Body of pancreas (tissue), 4 donors: ENCODE measurements at places on chromosomes 4 and X. TPM values are rescaled to one million over a fixed set of nuclear protein-coding genes. Genes with fewer than 3 reads are reported as not detected.
A peak's percentile ranks its signal among the peaks of the same experiment; 100 is the strongest.

RAB41 gene
- not detected for total RNA-seq

GRCh38 chr4:129545599-129546278 is 449.8 kb downstream of the C4orf33 start:
- H3K27ac ChIP-seq = peak overlapping the region; percentile 7
- H3K36me3 ChIP-seq = no peaks in the 10 kb centered on the region
- H3K4me1 ChIP-seq = peaks cover 10% of the 10 kb centered on the region
- DNase-seq = peak; percentile 74
- H3K4me3 ChIP-seq = no peak overlapping the region

GRCh38 chrX:39665830-39666518 is 431.8 kb downstream of the BCOR start:
- no peak overlapping the region for H3K4me3 ChIP-seq
- no peak overlapping the region for H3K27ac ChIP-seq
- DNase-seq = no peak
- no peaks in the 10 kb centered on the region for H3K27me3 ChIP-seq
- no peaks in the 10 kb centered on the region for H3K36me3 ChIP-seq
- H3K4me1 ChIP-seq = no peaks in the 10 kb centered on the region

DNA sequence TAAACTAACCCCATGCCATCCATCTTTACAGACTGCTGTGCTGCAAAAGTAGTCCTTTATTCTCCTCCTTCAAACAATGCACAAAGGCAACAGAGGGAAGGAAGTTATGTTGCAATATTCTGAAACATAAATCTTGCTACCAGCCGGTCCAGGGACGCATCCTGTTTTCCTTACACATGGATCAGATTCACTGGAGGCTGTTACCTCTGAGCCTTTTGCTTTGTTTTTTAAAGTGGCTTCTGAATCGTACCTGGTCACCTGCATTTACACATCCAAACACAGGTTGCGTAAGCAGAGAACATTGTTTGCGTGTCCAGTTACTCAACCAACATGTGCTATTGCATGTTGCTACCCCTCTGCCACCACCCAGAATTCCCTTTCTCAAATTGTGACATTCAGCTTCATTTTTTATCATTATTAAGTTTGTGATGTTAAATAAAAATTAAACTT is 8.8 kb downstream of the PPARGC1A start:
- DNase-seq = no peak
- no peak overlapping the region for H3K27ac ChIP-seq
- no peaks in the 10 kb centered on the region for H3K27me3 ChIP-seq
- H3K36me3 ChIP-seq = no peaks in the 10 kb centered on the region
- H3K4me3 ChIP-seq = no peak overlapping the region

- no peak overlapping the region for H3K4me3 ChIP-seq
- no peaks in the 10 kb centered on the region for H3K4me1 ChIP-seq
- DNase-seq = no peak
- H3K27ac ChIP-seq = no peak overlapping the region
- H3K36me3 ChIP-seq = no peaks in the 10 kb centered on the region
Measured at GRCh38 chr4:154030746-154031145, 241.9 kb upstream of the SFRP2 start.

GRCh38 chr4:37561803-37562207 is 124.4 kb downstream of the RELL1 start:
- DNase-seq = no peak
- H3K27me3 ChIP-seq = no peaks in the 10 kb centered on the region
- H3K27ac ChIP-seq = no peak overlapping the region
- H3K4me1 ChIP-seq = no peaks in the 10 kb centered on the region
- H3K4me3 ChIP-seq = no peak overlapping the region
- peaks cover 4% of the 10 kb centered on the region for H3K36me3 ChIP-seq
